ENCODE measurements at places on chromosomes 2 and 18.

GRCh38 chr2:16072638-16073290, 132.4 kb downstream of the MYCN start:
- DNase-seq = no peak

DNA sequence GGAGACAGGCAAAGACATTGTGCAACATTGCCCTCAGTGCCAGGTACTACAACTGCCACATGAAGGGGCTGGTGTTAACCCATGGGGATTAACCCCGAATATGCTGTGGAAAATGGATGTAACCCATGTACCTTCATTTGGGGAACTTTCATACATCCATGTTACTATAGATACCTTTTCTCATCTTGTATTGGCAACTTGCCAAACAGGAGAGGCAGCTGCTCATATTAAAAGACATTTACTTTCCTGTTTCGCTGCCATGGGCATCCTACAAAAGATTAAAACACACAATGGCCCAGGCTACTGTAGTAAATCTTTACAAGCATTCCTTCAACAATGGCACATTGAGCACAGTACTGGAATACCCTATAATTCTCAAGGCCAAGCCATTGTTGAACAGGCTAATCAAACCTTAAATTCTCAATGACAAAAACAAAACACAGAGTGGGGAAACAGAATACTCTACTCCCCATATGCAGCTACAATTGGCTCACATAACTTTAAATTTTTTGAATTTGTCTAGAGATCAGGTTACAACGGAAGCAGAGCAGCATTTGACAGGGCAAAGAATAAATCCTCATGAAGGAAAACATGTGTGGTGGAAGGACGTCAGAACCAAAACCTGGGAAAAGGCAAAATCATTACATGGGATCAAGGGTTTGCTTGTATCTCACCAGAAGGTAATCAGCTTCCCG, 1723.5 kb upstream of the LRRTM1 start:
- DNase-seq = no peak

GRCh38 chr2:66438498-66438833, 3.5 kb downstream of the MEIS1 start:
- DNase-seq = no peak

- DNase-seq = no peak
Observed at GRCh38 chr2:104945121-104945520, 91.2 kb downstream of the POU3F3 start.

- peak; percentile 57 for DNase-seq
Observed at GRCh38 chr2:9240745-9241144, 34.1 kb downstream of the ASAP2 start.

GRCh38 chr2:128639693-128640092, 321.0 kb upstream of the HS6ST1 start:
- DNase-seq = peak; percentile 2

GRCh38 chr2:172869861-172870260, 134.2 kb downstream of the RAPGEF4 start:
- no peak for DNase-seq

- no peak for DNase-seq
Observed at GRCh38 chr2:23412556-23413155, 27.7 kb downstream of the KLHL29 start.

DNA sequence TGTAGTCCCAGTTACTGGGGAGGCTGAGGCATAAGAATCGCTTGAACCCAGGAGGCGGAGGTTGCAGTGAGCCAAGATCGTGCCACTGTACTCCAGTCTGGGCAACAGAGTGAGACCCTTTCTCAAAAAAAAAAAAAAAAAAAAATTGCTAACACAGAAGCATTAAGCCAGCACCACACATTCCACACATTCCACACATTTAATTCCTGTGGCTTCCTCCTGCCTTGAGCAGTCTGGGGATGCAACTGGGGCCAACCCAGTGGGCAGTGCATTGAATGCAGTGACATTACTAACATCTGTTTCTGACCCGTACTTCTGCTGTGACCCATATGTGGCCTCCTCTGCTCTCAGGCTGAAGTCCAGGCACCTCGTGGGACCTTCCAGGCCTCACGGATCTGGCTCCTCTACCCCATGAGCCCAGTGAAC, 107.0 kb downstream of the BCL2L11 start:
- DNase-seq = no peak

DNA sequence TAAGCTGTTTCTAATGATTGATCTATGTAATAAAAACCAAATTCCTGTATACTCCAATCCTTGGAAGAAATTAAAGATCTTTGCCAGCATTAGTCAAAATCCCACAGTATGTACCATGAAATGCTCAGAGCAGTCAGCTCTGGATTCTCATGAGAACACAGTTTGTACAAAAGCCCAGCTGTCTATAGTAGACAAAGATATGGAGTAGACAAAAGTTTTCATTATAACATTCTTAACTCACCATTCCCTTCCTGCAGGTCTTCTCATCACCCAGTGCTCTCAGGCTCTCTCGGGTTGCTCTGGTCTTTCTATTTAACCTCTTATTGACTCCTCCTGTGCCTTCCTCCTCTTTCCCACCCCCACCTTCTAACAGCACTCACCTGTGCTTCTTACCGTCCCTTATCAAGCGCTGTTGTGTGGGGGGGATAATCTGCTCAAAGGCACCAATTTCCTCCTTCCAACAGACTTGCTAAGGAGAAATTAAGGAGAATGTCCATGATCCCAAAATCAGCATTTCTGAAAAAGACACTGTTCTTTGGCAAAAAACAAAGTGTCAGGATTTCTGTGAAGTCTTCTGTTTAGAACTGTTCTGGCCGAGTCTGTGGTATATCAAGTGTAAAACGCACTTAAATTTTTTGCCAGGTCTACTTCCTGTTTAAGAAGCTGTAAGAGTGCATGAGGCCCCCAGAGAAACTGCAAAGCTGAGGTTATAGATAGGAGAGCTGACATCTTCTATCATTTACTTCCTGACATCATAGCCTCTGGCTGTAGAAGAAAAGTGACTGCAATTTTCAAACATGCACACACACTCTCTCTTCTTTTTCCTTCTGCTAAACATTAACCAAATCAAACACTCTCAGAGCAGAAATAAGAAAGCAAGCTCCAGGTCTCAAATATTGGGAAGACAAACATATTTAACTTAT, 144.1 kb downstream of the EVA1A start:
- DNase-seq = no peak

DNA sequence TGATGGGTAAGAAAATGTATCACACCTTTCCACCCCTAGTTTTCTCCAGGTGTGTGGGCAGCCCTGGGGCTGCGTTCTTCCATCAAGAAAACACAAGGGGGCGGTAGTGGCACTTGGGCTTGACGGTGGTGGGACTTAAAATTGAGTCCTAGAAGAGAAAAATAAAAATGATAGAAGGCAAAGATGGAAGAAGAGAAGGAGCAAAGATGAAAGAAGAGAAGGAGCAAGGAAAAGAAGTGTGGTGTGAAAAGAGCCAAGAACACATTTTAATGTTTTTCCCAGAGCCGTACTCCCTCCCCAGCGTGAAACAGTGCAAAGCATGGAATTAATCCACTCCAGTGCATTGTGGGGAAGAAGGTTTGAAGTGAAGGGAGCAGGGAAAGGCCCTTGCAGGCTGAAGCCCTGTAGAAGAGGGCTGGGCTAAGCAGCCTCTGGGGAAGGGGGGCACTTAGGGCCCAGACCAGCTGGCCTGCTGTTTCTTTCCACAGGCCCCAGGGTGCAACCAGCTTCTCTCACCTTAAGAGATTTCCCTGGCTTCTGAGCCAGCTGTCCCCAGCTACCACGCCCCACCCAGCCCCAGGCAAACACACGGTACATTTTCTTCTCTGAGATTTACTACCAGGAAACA, 256.8 kb downstream of the RNF152 start:
- DNase-seq = peak; percentile 54

- DNase-seq = no peak
Observed at GRCh38 chr2:63755965-63756364, 85.7 kb upstream of the UGP2 start.

DNA sequence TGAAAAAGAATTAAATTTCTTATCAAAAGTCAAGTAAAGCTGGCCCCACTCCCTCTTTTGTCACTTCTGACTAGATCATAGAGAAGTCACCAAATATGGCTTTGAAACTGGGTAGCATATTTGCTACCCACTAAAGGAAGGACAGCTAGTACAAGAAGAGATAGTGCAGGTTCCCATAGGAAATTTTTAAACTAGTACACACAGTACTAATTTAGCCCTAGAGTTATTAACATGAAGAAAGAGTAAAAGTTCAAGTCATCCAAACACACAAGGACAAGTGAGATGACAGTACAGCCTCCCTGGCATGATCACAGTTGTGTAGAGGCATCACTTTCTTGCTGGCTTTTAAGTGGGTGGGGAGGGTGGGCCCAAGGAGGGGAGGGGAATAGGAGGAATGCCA, 100.9 kb downstream of the IRS1 start:
- no peak for DNase-seq

- no peak for DNase-seq
Observed at GRCh38 chr2:38155-38554, 8.2 kb downstream of the FAM110C start.

DNA sequence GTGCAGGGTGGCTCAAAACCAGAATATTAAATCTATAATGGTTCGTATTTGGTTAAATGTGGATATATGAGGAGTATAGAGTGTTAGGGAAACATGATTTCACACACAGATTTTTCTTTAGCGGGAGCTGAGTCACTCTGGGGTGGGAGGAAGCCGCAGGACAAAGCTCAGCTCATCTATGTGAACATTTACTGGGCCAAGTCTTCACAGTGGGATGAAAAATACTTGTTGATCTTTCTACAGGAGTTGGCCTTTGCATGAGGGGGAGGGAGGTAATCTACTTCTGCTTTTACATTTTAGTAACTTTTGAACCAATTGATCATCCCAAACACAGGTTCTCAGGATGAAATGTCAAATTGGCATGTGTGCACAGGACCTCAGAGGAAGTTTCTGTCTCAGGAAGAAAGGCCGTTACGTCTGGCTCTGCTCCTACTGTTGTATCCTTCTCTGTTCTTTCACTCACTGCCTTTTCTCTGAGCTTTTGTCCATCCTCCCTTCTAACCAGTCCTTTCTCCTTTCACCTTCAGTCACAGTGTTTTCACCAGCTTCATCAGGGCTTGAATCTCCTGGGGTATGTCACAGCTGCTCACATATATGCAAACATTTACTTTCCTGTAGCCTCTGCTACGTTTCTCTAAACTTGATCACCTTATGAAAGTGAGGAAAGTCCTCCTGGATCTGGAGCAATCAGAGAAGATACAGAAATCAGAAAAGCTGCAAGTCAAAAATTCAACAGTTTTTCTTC, 943.3 kb upstream of the FANCL start:
- DNase-seq = no peak

GRCh38 chr2:85243101-85244072, 84.4 kb downstream of the TGOLN2 start:
- peak; percentile 38 for DNase-seq

DNA sequence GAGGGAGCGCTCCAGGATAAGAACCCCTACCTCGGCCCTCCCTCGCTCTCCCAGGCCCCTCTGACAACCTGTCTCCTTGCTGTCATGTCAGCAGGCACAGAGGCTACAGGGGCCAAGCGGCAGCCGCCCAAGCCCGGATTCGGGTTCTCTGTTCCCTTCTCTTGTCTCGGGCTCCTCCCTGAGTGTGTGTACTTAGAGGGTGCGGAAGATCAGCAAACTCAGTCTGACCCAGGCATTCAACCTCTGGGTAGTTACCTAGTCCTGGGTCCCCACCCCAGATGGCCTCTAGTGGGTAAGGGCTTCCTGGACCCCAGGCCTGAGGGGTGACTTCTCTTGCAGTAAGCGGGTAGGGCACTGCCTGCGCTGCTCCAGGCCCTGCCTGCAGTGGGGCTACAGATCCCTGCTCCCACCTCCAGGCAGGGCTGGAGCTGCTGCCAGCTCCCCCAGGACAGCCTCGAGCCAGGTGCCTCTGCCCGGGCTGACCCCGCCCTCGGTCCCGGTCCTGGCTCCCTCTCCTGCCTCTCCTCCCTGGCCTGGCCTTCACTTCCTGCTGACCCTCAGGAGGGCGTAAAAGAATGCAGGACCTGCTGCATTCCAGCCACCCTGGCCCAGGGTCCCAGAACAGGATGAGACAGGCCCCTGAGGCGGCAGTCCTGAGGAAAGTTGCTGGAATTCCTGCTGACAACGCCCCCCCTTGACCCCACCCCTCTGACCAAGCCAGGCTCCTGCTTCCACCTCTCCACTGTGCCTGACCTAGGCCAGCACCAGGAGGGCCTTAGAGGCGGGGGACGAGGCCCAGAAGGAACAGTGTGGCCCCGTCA, 22.0 kb downstream of the GPC1 start:
- no peak for DNase-seq

DNA sequence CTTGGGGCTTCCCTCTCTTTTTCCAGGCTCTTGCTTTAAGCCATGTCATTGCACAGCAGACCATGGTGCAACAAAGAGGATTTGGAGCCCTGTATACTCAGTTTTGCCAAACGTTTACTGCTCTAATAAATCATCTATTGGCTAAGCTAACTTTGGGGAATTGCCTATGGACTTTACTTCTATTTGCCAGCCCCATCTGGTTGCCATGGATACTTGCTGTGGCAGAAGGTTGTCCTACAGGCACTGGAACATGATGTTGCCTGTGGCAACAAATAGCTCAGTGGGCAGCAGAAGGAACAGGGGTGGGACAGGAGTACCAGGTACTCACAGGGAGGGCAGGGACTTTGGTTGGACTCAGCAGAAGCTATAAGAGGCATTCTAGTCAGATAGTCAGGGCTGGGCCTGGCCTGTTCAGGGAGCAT, 129.7 kb downstream of the CCDC85A start:
- no peak for DNase-seq

DNA sequence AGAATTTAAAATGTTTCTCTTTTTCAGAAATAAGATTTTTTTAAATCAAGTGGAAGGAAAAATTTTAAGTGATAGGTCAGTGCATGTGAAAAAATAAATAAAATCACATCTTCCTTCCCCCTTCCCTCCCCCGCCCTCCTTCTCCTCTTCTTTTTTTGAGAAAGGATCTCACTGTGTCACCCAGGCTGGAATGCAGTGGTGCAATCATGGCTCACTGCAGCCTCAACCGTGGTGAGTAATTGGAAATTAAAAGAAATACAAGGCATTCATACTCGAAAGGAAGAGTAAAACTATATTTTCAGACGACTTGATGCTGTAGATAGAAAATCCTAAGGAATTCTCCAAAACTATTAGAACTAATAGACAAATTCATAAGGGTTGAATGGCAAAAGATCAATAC, 16.9 kb upstream of the CRACDL start:
- no peak for DNase-seq

- DNase-seq = no peak
Observed at GRCh38 chr18:11533942-11534496, 75.4 kb upstream of the SLC35G4 start.
